ENCODE measurements at places on chromosomes 4 and X.
A peak's percentile ranks its signal among the peaks of the same experiment; 100 is the strongest.

DNA sequence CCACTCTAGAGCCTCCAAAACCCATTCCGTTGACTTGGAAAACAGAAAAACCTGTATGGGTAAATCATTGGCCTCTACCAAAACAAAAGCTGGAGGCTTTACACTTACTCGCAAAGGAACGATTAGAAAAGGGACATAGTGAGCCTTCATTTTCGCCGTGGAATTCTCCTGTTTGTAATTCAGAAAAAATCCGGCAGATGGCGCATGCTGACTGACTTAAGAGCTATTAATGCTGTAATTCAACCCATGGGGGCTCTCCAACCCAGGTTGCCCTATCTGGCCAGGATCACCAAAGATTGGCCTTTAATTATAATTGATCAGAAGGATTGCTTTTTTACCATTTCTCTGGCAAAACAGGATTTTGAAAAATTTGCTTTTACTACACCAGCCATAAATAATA lies 60.8 kb downstream of the ZNF732 start:
- DNase-seq: peak; percentile 71

GRCh38 chr4:732911-733630 lies 27.4 kb downstream of the PCGF3 start:
- DNase-seq: no peak

- no peak for DNase-seq
These were observed 8.8 kb upstream of the PIGA start for GRCh38 chrX:15344106-15344505.

- no peak for DNase-seq
These were observed 105.6 kb downstream of the HUWE1 start for GRCh38 chrX:53580742-53581504.

DNA sequence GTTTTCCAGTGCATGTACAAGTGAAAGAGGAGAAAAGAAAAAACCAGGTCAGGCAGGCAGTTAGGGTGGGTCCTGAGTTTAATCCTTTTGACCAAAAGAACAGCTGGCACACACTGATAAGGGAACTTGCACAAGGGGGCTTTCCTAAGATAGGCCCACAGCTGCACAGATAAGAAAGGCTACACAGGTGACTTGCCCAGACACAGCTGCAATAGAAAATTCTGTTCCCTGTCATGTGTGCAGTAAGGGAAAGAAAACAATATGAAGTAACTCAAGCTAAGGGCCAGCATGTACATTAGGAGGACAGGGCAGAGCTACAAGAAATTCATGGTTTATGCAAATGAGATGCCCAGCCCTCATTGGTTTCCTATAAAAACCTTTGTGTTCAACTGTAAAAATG lies 32.9 kb downstream of the LUZP4 start:
- DNase-seq: no peak

DNA sequence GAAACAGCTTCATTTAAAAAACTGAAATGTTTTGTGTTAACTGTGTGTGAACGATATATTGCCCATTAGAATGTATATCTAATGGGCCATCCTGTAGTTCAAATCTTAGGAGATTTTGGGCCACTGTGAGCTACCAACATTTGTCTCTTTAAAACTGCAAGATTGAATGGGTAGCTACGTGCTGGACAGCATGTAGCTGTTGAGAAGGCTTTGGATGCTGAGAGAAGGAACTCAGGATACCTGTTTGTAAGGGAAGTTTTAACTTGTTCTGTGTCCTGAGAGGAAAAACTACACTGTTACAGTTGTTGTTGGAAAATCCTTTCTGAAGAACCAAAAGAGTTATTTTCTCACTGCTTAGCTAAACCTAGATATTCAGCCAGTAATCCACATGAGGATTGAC lies 45.9 kb downstream of the PDLIM5 start:
- DNase-seq: no peak

DNA sequence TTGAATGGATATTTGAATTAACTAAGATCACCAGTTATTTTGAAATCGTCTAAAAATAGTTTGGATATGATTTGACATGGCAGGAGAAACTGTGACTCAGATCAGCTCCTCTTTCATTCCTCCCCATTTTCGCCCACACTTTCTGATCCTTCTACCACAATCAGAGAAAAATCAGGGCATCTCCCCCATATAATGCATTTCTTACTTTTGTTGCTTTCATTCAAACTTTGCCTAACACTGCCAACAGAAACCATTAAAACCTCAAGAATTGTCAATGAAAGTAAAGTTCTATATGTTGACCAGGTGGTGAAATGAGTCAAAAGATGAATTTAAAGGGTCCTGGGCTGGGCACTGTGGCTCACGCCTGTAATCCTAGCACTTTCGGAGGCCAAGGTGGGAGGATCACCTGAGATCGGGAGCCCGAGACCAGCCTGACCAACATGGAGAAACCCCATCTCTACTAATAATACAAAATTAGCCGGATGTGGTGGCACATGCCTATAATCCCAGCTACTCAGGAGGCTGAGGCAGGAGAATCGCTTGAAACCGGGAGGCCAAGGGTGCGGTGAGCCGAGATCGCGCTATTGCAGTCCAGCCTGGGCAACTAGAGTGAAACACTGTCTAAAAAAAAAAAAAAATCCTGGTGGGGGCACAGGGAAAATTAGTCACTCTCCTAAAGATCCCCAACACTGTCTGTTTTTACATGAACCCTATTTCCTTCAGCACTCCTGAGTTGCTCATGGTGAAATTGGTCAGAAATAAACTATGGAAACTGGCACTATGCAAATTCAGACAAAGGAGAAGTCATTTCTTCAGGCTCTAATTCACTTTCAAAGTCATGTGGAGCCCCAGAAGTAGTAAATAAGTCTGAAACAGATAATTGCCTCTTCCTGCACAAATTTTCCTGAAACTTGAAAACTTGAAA lies 122.8 kb upstream of the NOCT start:
- DNase-seq: no peak

GRCh38 chr4:182224192-182224850 lies 18.9 kb upstream of the TENM3 start:
- DNase-seq: no peak

DNA sequence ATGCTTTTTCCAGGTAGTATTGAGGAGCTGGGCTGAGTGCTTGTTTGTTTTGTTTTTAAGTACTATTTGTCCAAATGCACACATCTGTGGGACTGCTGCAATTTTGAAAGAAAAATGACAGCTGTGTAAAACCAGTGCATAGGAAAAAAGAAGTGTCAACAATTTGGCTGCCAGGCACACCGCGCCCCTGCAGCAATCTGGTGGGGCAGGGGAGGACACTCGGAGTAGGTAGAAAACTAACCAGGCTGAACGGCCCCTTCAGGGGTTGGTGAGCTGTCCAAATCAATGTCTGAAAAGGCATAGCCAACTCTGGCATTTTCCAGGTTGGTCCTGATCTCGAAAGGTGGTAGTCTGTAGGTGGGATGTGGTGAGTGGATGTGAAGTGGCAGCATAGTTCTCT lies 1.1 kb downstream of the LDOC1 start:
- no peak for DNase-seq

- DNase-seq: no peak
These were observed 986.4 kb downstream of the NLGN4X start for GRCh38 chrX:5242091-5242790.

- no peak for DNase-seq
These were observed 162.0 kb downstream of the SNCA start for GRCh38 chr4:89674876-89675459.

- peak; percentile 50 for DNase-seq
These were observed 305.9 kb downstream of the IDS start for GRCh38 chrX:149198980-149199732.

DNA sequence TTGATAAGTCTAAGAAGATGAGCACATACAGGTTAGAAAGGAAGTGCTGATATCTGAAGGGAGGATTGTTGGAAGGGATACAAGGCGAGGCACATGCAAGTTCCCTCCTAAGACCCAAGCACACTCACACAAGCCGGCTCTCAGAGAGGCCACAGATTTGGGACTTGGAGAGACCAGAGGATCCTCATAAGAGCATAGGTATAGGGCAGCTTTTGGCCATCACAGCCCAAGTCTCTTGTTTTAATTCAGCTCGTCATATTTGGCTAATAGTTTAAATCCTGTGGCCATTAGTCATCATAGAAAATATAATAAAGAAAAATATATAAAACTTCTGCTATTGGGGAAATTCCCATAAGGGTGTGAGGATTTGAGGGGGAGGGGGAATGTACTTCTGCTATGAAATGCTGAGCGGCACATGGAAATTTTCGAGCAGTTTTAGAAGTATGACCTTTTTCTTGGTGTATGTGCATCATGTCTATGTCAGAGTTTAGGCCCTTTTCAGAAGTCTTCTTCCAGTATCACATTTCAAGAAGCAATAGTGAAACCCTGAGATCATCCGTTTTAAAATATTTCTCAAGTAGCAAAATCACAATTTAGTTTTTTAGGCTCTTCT lies 97.7 kb downstream of the NFKB1 start:
- no peak for DNase-seq
